Activated CD4-positive, CD25-positive, alpha-beta regulatory T cell treated with anti-CD3 and anti-CD28 coated beads, Interleukin-2, amount 50 U/mL, for 16 hours (primary cell): ENCODE measurements at places on chromosomes 1 and 21.

- DNase-seq = no peak
Measured at GRCh38 chr1:31377364-31377863, 4.5 kb upstream of the FABP3 start.

- DNase-seq = no peak
Measured at GRCh38 chr1:103576065-103576464, 4.7 kb downstream of the AMY2B start.

GRCh38 chr1:111618961-111619634 is 491 bp upstream of the RAP1A start:
- DNase-seq = no peak

DNA sequence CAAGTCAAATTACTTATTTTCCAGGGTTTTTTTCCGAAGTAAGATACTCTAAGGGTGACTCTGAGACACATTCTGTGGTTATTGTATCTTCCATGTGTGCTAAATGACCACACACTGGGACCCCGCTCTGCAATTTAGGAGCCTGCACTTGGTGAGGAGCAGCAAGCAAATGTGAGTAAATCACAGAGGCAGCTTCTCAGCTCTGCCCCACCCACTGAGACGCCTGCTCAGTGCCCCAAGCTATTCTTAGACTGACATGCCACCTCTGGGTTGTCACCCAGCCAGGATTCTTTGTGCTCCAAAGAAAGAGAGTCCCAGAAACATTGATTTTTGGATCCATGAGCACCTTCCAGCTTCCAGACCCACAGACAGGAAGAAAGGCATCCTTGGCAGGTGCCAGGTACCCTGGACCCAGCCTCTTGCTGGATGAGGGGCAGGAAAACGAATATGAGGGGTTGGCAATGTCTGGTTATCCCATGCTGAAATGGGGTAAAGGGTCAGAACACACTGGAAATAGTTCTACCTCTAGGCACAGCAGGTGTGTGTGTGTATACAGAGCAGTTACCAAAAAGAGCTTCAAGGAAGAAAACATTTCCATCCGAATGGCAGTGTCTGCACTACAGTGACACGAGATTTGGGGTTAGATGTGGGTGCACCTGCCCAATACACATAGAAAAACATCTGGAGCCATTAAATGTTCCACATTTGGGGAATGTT is 41.2 kb downstream of the TNR start:
- no peak for DNase-seq

DNA sequence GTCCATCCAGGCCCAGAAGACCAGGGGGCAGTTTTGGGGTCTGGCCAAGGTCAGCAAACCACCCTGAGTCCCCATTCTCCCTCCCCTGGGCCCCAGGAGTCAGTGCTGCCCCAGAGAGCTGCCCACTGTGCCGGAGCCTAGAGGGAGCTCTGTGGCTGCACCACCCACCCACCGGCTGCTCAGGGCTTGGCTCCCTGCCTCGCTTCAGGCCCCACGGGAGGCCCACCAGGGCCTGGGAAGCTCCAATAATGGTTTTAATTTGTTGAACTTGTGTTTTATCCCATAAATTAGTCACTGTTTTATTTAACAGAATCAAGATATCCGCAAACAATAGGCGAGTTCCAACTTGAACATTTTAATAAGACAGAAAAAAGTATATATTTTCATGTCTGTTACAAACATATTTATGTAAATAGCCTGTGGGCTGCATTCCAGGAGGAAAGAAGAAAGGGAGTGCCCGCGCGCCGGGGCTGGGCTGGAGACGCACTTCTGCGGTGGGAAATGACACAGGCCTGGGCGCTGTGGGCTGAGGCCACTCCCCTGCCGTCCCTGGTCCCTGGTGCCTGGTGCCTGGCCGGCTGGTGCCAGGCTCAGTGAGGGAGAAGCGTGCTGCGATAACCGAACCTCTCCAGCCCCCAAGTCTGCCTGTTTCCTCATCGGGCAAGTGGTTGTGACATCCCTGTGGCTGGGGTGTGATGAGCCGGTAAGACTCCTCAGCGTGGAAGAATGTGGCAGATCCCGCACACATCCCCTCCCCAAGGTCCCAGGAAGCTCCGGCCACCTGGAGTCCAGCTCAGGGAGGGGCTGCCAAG is 160.5 kb downstream of the PEX14 start:
- DNase-seq = no peak

DNA sequence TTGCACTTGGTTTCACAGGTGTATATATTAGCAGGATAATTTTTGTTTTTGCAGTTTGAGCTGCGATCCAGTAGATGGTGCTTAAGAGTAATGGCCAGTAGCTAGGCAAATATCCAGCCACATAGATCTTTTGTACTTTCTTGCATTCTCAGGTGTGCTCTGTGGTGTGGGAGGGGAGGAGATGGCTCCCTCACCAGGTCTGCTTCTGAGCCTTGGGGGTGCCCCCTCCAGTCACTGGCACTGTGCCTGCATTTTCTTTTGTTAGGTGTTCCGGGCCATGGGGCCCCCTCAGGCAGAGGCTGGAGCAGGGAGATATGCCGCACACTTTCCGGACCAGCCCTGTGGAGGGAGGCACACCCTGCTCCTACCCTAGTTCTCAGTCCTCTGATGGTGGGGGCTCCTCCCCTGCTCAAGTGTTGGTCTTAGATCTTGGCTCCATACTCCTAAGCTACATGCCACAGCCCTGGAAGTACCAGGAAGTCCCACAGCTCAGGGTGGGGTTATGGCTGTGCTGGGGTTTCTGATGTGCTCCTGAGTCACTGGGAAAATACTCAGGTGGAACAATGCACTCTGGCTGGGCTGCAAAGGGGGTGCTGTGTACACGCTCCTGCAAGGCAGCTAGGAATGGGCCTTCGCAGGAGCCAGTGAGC is 197.6 kb upstream of the DMRTA2 start:
- DNase-seq = no peak

DNA sequence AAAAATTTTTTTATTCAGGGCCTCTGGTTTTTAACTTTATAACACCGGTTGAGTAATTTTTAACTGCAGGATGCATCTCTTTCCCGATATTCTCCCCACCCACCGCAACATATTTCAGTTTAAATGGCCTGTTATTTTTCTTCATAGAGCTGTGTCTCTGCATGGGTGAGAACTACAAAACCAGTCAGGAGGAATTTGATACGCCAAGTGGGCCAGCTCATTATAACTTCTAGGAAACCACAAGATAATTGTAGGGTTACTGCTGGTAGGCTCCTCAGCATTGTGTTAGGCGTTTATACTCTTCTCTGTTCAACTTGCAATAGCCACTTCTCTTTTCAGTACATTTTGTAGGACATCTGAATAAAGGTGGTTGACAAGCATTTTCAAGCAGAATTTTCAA is 169.7 kb downstream of the PBX1 start:
- no peak for DNase-seq

DNA sequence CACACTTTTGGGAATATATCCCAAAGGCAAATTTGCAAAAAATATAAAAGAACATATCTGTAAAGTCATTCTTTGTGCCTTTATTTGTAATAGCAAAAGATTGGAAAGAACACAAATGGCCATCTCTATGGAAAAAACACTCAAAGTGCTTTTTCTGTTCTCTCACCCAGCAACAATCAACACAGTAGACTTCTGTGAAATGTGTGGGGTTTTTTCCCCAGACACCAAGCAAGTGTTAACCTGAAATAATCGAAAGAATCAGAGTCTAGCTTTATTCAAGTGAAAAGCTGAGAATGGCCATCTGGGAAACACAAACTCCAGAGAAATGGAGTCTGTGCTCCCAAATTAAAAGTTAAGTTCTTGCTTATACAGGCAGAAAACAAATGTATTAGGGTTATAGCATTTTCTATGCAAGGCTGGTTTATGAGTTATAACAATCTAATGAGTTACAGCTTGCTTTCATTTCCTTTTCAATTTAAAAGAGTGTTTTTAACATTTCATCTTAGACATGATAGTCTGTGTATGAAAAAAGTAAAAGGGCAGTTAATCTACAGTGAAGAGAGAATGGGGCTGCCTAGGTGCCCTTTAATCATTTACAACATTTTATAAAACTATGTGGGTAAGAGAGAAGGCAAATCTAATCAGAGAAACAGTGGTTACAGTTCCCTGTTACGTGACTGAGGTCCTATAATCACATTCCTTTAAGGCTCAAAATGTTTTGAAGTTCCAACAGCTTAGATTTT is 46.6 kb downstream of the SLC30A7 start:
- DNase-seq = no peak

DNA sequence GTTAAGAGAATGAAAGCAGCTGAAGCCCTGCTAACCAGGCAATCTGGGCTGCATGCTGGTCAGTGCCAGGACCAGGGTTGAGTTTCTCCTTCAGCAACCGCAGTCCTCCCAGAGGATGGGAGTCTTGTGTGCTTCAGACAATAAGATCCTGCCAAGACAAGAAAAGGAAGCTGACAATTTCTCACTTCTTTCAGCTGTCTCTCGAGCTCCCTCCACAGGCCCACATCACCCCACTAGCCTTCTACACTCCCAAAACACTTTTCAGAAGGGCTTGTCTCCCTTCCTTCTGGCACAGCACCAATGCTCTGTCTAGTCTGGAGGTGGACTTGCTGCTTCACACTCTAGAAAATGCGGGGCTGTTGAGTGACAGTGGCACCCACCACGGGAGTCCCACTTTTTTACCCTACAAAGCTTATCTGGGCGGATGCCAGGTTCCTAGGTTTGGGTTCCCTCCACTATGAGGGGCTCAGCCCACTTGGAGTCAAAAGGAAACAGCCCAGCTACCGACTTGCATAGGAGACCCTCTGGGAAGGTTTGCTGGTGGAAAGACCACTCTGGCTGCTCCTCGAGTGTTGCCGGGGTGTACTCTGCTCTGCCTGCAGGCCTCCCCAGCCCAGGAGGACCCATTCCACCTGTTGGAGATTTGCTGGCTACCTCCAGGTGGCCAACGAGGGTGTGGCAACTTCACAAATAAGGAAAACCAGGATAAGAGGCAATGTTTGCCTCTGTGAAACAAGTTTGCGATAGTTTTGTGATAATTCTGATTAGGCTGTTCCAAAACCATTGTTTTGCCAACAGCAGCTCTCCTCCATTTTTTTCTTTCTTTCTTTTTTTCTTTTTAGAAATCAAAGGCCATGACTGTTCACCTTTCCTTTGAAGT is 68.9 kb downstream of the TENT5C start:
- DNase-seq = no peak

- no peak for DNase-seq
Measured at GRCh38 chr1:217542837-217543236, 88.1 kb downstream of the GPATCH2 start.

DNA sequence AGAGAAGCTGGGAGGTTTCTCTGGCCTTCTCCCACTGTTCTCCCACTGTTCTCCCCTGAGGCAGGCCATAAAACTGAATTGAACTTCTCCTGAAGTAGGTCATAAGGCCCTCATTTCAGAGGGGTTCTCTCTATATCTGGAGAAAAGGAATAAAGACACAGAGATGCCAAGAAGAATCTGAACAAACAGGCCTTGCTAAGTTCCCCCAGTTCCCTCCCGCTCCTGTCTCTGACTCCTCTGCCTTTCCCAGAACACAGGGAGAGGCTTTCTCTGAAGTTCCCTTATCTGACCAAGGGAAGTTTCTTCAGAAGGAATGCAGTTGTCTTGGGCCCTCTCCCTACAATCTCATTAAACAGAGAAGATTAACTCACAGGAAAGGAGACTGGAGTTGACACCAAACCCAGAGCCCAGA is 83.4 kb downstream of the SLC16A1 start:
- DNase-seq = no peak

DNA sequence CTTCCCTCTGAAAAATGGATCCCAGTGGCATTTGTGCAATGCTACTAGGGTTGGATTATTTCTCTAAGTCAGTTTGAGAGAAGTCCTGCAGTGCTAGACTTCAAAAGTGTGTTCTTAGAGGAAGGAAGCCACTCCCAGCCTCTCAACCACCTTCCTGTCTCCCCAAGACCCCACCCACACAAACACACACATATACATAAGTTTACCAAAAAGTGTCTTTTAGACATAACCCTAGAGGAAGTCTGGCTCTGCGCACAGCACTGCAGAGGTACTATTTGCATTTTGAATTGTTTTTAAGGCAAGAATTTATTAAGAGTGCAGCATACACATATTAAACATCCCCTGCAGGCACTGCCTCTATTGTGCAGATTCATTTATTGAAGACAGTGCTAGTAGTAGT is 127.3 kb downstream of the HHIPL2 start:
- no peak for DNase-seq

DNA sequence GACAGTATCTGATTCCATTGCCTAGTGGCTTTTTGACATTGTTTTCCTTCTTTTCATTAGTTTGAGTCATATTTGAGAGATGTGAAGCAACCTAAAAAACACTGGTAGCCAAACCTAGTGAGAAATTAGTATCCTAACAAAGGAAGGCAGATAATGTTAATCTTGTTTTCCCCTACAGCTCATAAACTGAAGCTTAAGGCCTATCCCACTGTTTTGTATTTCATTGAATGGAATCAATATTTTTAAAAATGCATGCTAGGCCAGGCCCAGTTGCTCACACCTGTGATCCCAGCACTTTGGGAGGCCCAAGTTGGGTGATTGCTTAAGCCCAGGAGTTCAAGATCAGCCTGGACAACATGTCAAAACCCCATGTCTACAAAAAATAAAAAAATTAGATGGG is 1.2 kb downstream of the CR1L start:
- DNase-seq = no peak

- no peak for DNase-seq
Measured at GRCh38 chr1:223700942-223701637, 11.2 kb upstream of the CAPN2 start.

- DNase-seq = no peak
Measured at GRCh38 chr1:152089014-152089674, at the start of gene TCHHL1. Gene TCHHL1, minus strand, starts transcription at chr1:152089064. Its CDS starts 921 bp downstream, at chr1:152088143.

GRCh38 chr1:164417016-164417704 is 141.8 kb upstream of the PBX1 start:
- no peak for DNase-seq

GRCh38 chr1:147824798-147825197 is 64.4 kb upstream of the GJA5 start:
- DNase-seq = no peak

- no peak for DNase-seq
Measured at GRCh38 chr1:57633056-57633455, 209.2 kb upstream of the DAB1 start.

DNA sequence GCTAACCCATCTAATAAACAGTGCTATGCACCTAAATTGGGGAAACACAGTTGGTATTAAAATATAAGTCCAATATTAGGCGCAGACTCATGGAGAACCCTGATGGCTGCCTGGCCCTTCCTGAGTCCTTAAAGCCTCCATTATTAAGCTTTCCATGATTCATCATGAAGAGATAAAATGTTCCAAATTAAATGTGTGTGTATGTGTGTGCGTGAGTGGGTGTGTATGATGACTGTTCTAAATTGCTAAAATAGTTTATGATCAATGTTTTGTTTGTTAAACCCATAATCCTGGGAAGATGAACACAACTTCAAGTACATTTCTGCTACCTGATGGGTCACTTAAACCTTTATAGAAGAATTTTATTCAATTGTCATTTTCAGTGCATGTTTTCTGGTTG is 6.3 kb upstream of the RBBP5 start:
- DNase-seq = no peak
